Activated CD4-positive, alpha-beta memory T cell treated with anti-CD3 and anti-CD28 coated beads, Interleukin-2, amount 10 ng/mL, durations not matched to agents 7 days and 5 days (primary cell): ENCODE measurements at places on chromosomes 13 and 19.

GRCh38 chr19:47848823-47849473 is 10.1 kb upstream of the TPRX2 start:
- peak; percentile 43 for DNase-seq

DNA sequence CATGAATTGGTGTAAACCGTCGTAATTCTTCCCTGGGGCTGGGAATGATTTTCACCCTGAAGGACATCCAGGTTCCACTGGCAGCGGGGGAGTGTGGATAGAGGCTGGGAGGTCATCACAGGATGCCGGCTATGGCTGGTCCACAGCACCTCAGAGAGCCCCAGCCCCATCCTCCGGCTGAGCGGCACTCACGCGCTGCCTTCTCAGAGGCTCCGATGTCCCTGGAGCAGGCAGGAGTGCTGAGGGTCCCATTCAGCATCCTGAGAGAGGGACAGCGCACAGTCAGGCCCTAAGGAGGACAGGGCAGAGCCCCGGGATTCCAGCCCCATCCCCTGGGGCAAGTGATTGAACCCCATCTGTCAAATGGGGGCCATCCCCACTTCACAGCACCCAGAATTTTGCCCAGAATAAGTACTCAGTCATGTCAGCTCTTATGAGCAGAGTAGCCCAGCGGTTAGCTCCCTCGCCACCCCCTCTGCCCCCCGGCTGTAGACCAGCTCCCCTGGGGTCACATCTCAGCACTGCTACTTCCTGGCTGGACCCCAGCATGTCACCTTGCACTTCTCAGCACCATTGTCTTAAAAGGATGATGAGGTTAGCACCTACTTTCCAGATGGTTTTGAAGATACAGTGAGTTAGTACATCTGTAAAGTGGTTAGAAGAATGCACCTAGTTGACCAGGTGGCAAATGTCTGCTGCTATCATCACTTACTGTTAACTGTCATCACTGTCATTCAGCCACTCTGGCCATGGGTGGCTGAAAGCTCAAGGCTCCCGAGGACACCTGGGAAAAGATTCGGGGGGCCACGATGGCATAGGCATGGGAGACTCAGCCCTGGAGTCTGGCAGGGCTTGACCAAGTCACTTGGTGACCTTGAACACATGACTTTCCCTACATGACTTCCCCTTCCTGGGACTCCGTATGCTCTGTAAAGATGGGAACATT is 11.9 kb downstream of the GRAMD1A start:
- DNase-seq = no peak

DNA sequence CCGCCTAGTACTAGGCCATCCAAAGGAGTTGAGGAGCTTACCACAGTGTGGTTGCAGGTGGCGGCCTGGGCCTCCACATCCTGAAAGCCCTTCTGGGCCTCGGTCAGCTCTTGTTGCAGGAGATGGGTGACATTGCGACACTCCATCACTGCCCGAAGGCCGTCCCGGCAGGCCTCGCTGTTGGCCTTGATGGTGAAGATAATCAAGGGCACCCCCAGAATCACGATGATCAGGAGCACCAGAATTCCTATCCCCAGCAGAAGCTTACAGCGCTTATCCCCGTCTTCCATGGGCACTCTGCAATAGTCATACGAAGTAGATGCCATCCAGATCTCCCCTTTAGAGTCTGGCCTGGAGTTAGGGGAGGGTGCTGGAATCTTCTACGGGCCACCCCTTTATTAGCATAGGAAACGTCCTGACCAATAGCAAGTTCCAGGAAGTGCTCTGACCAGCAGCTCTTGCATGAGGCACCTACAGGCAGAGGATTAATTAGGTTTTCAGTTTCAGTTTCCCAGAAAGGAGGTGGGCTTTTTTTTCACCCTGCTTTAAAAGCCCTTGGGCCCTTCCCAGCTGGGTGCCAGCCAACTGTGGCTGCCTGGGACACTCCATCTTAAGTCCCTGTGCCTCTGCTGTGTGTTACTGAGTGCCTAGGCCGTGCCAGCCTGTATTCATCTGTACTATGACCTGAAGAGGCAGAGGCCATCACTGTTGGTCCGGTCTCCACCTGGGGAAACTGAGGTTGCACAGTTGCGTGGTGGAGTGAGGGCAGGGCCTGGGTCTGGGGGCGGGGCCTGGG is at the start of gene BST2:
Gene BST2, minus strand, starts transcription at position 381 of the 796 bp plus-strand sequence. Its CDS starts 55 bp downstream, at position 326.
- peak; percentile 69 for DNase-seq

- no peak for DNase-seq
These were observed 2.4 kb upstream of the ITGBL1 start for GRCh38 chr13:101449790-101450748.

GRCh38 chr13:63546524-63546923 is 2130.9 kb upstream of the PCDH20 start:
- DNase-seq = no peak

- no peak for DNase-seq
These were observed 279.5 kb downstream of the ZNF536 start for GRCh38 chr19:30651691-30652090.
